ENCODE measurements at places on chromosomes 2 and 18.

DNA sequence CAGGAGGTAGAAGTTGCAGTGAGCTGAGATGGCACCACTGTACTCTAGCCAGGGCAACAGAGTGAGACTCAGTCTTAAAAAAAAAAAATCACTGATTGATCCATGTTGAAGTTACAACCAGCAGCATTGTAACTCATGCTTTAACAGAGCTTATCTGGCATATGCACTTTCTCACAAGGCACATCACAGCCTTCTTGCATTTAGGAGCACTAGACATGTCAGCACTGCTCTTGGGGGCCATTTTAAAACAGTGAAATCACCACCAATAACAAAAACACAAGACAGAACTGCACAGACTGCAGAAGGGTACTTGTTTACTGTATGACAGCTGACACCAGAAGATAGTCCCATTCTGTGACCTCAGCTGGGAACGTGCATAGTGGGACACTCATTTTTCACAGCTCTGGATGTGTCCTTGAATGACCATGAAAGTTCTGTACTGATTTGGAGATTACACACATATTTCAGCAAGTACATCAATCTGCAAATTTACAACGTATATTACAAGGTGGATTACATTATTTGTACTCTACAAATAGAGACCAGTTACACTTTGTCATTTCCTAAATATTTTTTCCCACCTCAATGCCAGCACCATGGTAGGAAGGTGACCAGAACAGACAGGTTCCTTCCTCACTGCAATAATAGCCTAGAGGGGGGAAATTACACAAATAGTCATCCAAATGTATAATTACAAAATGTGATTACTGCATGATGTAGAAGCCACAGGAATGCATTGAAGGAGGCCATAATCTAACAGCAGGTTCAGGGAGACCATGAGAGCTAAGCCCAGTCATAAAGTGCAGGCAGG is 35.1 kb downstream of the CCBE1 start:
- no peak overlapping the region for H3K27ac ChIP-seq
- no peaks in the 10 kb centered on the region for H3K36me3 ChIP-seq
- peaks cover 18% of the 10 kb centered on the region for H3K27me3 ChIP-seq

DNA sequence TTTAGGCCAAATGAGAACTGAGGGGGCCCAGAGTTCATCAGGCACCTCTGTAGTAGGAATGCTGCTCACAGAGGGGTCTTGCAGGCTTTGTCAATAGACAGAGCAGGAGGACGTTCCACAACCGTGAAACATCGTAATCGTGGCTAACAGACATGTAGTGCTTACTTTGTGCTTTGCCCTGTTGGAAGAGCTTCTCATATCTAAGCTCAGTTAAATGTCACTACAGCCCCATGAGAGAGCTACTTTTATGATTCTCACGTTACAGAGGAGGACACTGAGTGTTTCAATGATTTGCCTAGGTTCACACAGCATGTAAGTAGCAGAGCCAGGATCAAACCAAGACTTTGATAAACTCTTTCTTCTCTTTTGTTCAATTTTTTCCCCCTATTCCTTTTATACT is 136.6 kb downstream of the MYCN start:
- H3K4me1 ChIP-seq = no peaks in the 10 kb centered on the region
- no peak for DNase-seq
- H3K4me3 ChIP-seq = no peak overlapping the region
- H3K27me3 ChIP-seq = no peaks in the 10 kb centered on the region
- no peaks in the 10 kb centered on the region for H3K36me3 ChIP-seq

GRCh38 chr2:174985614-174986013 is 19.6 kb downstream of the CHN1 start:
- H3K36me3 ChIP-seq = no peaks in the 10 kb centered on the region
- peaks cover 17% of the 10 kb centered on the region for H3K27me3 ChIP-seq
- DNase-seq = no peak
- no peak overlapping the region for H3K4me3 ChIP-seq
- no peaks in the 10 kb centered on the region for H3K4me1 ChIP-seq

DNA sequence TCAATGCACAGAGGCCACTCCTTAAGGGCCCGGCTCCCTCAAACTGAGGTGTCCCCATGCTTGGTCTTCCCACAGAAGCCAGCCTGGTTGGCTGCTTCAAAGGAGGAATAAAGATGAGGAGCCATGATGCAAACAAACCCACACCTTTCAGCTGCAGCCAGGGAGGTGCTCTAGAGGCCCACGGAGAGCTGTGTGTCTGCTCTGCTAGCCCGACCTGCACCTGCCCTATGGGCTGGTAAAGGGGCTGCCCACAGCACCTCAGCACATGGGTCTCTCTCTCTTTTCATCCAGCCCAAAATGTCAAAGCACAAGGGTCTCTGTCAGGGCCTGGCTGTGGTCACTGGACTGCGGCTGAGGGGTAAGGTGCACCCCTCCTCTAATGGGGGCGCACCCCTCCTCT is 132.1 kb downstream of the MSH2 start:
- H3K4me1 ChIP-seq = no peaks in the 10 kb centered on the region
- H3K4me3 ChIP-seq = no peak overlapping the region
- H3K27ac ChIP-seq = no peak overlapping the region
- no peak for DNase-seq
- peaks cover 4% of the 10 kb centered on the region for H3K36me3 ChIP-seq

- peaks cover 71% of the 10 kb centered on the region for H3K27me3 ChIP-seq
- no peaks in the 10 kb centered on the region for H3K36me3 ChIP-seq
- DNase-seq = no peak
- peak overlapping the region; percentile 59 for H3K27ac ChIP-seq
- H3K4me1 ChIP-seq = peaks cover 64% of the 10 kb centered on the region
- H3K4me3 ChIP-seq = peak overlapping the region; percentile 89
These were observed 134.0 kb downstream of the HDAC4 start for GRCh38 chr2:239266779-239267287.

GRCh38 chr2:106097038-106098000 is 96.8 kb downstream of the UXS1 start:
- peaks cover 14% of the 10 kb centered on the region for H3K4me1 ChIP-seq
- no peak for DNase-seq
- H3K27ac ChIP-seq = no peak overlapping the region
- H3K27me3 ChIP-seq = no peaks in the 10 kb centered on the region

DNA sequence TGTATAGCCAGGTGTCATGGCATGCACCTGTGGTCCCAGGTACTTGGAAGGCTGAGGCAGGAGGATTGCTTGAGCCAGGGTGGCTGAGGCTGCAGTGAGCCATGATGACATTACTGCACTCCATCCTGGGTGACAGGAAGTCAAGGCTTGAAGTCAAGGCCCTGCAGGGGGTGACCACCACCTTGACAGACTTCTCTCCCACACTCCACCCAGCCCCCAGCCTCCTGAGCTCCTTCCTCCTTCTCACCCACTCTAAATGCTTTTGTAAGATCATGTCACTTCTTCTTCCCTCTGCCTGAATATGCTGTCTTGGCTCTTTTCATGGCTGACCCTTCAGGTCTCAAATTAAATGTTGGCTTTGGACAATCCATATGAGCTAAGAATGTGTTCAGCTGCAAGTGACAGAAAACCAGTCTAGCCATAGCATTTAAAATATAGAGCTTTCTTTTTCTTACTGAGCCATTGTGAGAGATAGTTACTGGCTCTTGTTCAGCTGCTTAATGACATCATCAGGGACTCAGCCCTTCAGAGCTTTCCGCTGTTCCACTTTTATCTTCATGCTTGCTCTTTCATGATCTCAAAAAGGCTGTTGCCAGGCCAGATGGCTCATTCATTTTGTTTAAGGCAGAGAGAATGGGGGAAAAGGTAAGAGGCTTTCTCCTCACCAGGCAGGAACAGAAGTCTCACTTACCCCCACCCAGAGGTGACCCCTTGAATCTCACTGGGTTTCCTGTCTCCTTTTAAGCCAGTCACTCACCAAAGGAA is 36.7 kb upstream of the TTC39C start:
- H3K27ac ChIP-seq = peak overlapping the region; percentile 8
- H3K4me3 ChIP-seq = no peak overlapping the region
- H3K27me3 ChIP-seq = no peaks in the 10 kb centered on the region
- H3K36me3 ChIP-seq = peaks cover 15% of the 10 kb centered on the region

- H3K27me3 ChIP-seq = no peaks in the 10 kb centered on the region
- peak overlapping the region; percentile 76 for H3K27ac ChIP-seq
- H3K36me3 ChIP-seq = peaks cover 14% of the 10 kb centered on the region
These were observed 58.1 kb downstream of the REV1 start for GRCh38 chr2:99431587-99432275.

DNA sequence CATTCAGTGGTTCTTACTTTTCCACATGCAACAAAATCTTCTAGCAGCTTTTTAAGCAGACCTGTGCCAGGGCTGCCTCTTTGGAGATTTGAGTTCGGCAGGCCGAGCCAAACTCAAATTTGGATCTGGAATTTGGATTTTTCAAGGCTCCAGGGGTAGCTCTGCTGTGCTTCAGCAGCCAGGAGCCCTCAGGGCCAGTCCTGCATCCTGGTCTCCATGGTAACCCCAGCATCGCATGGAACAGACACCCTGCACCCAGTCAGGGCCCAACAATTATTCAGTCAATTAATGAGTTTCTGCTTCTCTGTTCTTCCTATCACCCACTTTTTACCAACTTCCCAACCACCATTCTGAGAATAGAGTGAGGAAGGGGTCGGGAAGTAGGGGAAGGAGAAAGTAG is 30.0 kb downstream of the EN1 start:
- DNase-seq = no peak
- no peak overlapping the region for H3K27ac ChIP-seq
- peaks cover 83% of the 10 kb centered on the region for H3K27me3 ChIP-seq
- no peaks in the 10 kb centered on the region for H3K4me1 ChIP-seq
- H3K4me3 ChIP-seq = no peak overlapping the region
- peaks cover 8% of the 10 kb centered on the region for H3K36me3 ChIP-seq

DNA sequence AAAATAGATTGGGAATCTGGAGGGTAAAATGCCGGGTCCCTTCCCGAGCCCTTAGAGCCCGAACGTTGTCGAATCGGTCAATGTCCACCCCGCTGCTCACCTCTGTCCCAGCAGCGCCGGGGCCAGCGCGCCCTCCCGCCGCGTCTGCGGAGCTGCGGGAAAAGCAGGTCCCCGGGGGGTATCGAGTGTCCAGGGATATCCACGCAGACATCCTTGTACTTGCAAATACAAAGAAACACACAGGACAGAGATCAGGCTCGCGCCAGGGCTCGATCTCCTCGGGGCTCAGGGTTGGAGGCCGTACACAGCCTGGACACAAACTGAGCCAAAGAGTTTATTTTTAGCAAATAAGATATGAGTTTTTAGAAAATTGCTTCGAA is 2.3 kb upstream of the GATA6 start:
- no peak overlapping the region for H3K4me3 ChIP-seq
- no peaks in the 10 kb centered on the region for H3K36me3 ChIP-seq
- DNase-seq = no peak
- peaks cover 63% of the 10 kb centered on the region for H3K27me3 ChIP-seq

Measured in naive B cell (primary cell).